B cell (primary cell): ENCODE measurements at places on chromosomes 5 and 9. TPM values are rescaled to one million over a fixed set of nuclear protein-coding genes. Genes with fewer than 3 reads are reported as not detected.

Gene SELENOP
- total RNA-seq: 0.12 TPM in 1 of 2 replicates, not detected in the other

Gene DRD1
- not detected in 2 replicates for total RNA-seq

Gene PCDH1
- total RNA-seq: not detected in 2 replicates

Gene CATSPER3
- 0.79 and 2.7 TPM in 2 replicates for total RNA-seq

GRCh38 chr5:55456216-55456895 lies 78.4 kb downstream of the PLPP1 start:
- no peaks in the 10 kb centered on the region for H3K27me3 ChIP-seq
- no peaks in the 10 kb centered on the region for H3K4me1 ChIP-seq
- H3K36me3 ChIP-seq: peaks cover 4% of the 10 kb centered on the region
- no peak overlapping the region for H3K27ac ChIP-seq

DNA sequence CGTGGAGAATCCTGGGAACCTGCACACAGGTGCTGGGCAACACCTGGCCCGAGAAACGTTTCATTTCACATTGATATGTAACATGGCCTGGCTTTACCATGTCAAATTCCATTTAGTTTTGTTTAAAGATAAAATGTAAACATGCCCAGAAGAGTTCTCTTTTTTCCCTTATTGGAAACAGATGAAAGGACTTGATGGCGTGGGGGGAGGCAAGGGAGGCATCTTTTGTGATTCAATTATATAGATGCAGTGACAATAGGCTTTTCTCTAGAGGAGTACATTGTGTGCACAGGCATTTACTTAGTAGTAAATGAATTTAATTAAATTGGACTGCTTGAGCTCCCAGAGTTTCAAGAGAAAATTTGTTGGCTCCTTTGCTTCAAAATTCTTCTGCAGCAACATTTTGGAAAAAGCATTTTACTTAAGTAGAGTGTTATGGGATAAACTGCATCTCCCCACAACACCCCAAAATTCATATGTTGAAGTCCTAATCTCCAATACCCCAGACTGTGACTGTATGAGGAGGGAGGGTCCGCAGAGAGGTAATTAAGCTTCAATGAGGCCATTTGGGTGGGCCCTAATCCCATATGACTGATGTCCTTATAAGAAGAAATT lies 254.3 kb upstream of the NFIL3 start:
- H3K27me3 ChIP-seq: no peaks in the 10 kb centered on the region
- H3K4me3 ChIP-seq: no peak overlapping the region
- no peaks in the 10 kb centered on the region for H3K4me1 ChIP-seq
- H3K27ac ChIP-seq: no peak overlapping the region

- no peak for DNase-seq
- no peaks in the 10 kb centered on the region for H3K4me1 ChIP-seq
- H3K4me3 ChIP-seq: no peak overlapping the region
- H3K36me3 ChIP-seq: no peaks in the 10 kb centered on the region
- no peaks in the 10 kb centered on the region for H3K27me3 ChIP-seq
These were observed 388.0 kb upstream of the TYRP1 start for GRCh38 chr9:12305211-12305610.

DNA sequence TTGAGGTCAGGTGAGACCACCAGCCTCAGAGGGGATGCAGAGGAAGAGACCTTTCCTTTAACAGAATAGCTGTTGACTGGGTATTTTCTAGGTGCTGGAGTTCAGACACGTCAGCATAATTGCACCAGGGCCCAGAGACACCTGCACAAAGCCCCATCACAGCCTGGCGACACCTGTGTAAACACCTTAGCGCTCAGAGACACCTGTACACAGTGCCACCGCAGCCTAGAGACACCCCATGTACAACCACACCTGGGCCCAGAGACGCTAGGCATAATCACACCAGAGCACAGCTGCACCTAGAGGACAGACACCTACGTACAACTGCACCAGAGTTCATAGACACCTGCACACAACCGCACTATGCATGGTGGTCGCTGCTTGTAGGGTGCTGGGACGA lies 1.0 kb downstream of the TRIP13 start:
- H3K4me3 ChIP-seq: no peak overlapping the region
- H3K27ac ChIP-seq: no peak overlapping the region
- peaks cover 19% of the 10 kb centered on the region for H3K4me1 ChIP-seq
- no peak for DNase-seq
- peaks cover 24% of the 10 kb centered on the region for H3K36me3 ChIP-seq
- no peaks in the 10 kb centered on the region for H3K27me3 ChIP-seq

DNA sequence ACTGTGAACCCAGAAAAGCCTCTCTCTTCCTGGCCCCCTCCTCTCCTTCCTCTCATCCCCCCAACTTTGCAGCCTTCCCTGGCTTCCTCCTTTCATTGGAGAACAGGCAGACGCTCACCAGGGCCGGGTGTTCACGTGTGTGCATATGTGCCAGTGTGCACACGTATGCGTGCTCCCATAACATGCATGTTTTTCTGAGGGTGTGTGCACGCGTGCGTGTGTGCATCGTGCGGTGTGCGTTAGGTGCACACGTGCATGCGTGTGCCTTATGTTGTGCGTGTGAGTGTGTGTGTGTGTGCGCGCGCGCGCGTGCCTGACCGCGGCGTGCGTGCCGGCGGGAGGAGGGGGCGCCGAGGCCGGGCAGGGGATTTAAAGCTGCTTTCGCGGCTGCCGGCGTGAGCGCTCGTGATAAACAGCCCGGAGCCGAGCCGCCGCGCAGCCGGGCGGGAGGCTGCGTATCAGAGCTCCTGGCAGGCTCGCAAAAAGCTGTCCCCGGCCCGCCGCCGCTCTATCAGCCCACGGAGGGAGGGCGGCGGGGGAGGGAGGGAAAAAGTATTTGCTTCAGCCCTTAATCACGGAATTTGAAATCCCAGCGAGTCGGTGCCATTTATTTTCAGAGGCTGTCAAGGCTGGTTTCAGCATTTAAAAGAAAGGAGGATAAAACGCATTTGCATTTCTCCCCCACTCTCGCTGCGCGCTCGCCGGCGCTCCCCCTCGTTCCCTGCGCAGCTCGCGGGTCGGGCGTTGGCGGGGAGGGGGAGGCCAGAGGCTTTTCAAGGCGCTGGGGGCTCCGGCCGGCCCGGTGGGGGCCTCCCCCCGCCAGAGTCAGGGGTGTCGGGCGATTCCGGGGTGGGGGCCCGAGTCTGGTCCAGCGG lies 183.9 kb downstream of the C9orf50 start:
- peaks cover 68% of the 10 kb centered on the region for H3K27me3 ChIP-seq
- H3K36me3 ChIP-seq: no peaks in the 10 kb centered on the region
- H3K4me3 ChIP-seq: peak overlapping the region; percentile 43
- H3K27ac ChIP-seq: no peak overlapping the region

GRCh38 chr9:98306384-98307145 lies 51.1 kb upstream of the TBC1D2 start:
- H3K36me3 ChIP-seq: no peaks in the 10 kb centered on the region
- no peak for DNase-seq
- H3K27ac ChIP-seq: no peak overlapping the region

DNA sequence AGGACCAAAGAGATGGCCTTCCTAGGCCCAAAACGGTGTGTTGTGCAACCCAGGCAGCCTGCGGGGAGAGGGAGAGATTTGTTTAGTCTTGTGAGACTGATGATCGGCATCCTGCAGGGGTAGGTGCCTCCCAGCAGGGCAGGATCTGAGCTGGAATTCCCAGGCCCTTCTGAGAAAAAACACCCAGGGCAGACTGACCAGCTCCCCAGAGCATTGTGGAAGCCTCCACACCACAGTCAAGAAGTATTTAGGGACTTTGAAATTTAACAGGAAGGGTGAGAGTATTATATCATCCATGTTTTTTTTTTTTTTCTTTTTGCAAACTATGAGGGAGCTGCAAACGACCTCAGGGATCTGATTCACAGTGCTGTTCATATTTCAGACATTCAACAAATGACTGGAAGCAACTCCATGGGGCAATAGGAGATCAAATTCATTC lies 104.5 kb upstream of the LHFPL2 start:
- no peaks in the 10 kb centered on the region for H3K36me3 ChIP-seq
- H3K4me1 ChIP-seq: peaks cover 24% of the 10 kb centered on the region

DNA sequence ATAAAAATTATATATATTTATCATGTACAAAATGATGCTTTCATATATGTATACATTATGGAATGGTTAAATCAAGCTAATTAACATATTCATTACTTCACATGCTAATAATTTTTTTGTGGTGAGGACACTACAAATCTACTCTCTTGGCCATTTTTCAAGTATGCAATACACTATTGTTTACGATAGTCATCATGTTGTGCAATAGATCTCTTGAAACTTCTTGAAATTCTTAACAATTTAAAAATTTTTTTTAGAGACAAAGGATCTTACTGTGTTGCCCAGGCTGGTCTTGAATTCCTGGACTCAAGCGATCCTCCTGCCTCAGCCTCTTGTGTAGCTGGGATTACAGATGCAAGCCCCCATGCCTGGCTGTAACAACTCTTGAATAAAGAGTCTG lies 45.2 kb upstream of the SHOC1 start:
- H3K4me3 ChIP-seq: no peak overlapping the region
- no peaks in the 10 kb centered on the region for H3K36me3 ChIP-seq
- DNase-seq: no peak
- H3K27me3 ChIP-seq: no peaks in the 10 kb centered on the region
- no peak overlapping the region for H3K27ac ChIP-seq

DNA sequence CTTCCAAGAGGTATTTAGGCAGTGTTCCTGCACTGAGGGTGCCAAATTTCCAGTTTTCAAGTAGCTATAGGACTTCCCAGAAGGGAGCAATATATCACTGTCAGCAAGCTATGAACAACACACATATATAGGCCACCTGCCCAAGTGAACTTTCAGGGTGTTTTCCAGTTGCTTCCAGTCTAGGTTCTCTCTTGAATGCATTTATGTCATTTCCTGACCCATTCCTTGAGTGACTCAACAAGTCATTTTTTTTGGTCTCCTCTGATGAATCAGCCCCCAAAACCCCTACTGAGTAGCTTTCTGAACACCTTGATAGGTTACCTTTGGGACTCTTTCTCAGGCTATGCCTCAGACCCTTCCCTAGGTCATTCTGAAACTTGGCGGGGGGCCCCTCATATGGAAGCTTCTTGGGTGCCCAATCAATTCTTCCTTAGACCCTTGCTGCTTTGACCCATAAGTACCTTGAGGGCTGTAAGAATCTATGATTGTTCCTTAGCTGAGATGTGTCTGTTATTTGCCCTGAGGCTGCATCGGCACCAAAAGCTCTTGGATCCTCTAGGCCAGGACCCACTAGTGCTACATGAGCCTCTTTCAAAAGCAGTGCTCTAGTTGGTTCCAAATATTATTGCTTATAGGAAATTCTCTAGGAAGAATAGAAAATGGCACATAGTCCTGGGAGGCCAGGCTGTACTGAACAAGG lies 12.4 kb downstream of the DNAJB5 start:
- DNase-seq: no peak
- H3K36me3 ChIP-seq: no peaks in the 10 kb centered on the region
- H3K4me1 ChIP-seq: no peaks in the 10 kb centered on the region
- no peak overlapping the region for H3K27ac ChIP-seq

GRCh38 chr9:95189251-95190098 lies 128.0 kb downstream of the FANCC start:
- no peak overlapping the region for H3K27ac ChIP-seq
- H3K36me3 ChIP-seq: no peaks in the 10 kb centered on the region
- H3K27me3 ChIP-seq: no peaks in the 10 kb centered on the region
- no peak for DNase-seq

GRCh38 chr5:66238435-66238834 lies 94.3 kb downstream of the SREK1 start:
- H3K27me3 ChIP-seq: no peaks in the 10 kb centered on the region
- no peaks in the 10 kb centered on the region for H3K4me1 ChIP-seq
- no peak for DNase-seq
